CD4-positive, alpha-beta T cell (primary cell): ENCODE measurements at places on chromosomes 4 and X. TPM values are rescaled to one million over a fixed set of nuclear protein-coding genes. Genes with fewer than 3 reads are reported as not detected.

RPL39 gene
- total RNA-seq, result 3,712 TPM

UGT2A1 gene
- not detected for total RNA-seq

PLAC8 gene
- total RNA-seq, result 259 TPM

DCAF8L2 gene
- not detected for total RNA-seq

CLCN4 gene
- total RNA-seq, result not detected

UCP1 gene
- not detected for total RNA-seq

CENPVL1 gene
- total RNA-seq, result not detected

DNAAF6 gene
- not detected for total RNA-seq

MXRA5 gene
- total RNA-seq, result not detected

CT45A1 gene
- total RNA-seq, result not detected

NHSL2 gene
- total RNA-seq, result 1.5 TPM

JADE3 gene
- 0.05 TPM for total RNA-seq
